GM23338 (cell line): ENCODE measurements at places on chromosomes 2 and 18.

DNA sequence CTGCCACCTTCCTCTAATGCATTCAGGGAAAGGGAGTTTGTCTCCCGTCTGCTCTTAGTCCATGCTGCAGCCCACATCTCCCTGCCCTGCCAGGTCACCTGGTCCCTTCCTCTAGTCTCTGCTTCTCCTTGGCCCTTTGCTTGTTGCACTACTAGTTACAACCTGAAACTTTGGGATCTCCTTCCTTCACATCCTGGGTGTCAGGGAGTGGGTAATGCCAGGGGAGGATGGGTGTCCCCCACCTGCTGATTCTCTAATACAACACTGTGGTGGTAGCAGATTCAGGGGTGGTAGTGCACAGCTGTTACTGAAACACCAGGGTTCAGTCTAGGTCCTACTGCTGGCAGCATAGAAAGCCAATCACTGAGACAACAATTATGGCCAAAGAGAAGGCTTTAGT, 31.2 kb upstream of the COX7A2L start:
- no peak for DNase-seq

DNA sequence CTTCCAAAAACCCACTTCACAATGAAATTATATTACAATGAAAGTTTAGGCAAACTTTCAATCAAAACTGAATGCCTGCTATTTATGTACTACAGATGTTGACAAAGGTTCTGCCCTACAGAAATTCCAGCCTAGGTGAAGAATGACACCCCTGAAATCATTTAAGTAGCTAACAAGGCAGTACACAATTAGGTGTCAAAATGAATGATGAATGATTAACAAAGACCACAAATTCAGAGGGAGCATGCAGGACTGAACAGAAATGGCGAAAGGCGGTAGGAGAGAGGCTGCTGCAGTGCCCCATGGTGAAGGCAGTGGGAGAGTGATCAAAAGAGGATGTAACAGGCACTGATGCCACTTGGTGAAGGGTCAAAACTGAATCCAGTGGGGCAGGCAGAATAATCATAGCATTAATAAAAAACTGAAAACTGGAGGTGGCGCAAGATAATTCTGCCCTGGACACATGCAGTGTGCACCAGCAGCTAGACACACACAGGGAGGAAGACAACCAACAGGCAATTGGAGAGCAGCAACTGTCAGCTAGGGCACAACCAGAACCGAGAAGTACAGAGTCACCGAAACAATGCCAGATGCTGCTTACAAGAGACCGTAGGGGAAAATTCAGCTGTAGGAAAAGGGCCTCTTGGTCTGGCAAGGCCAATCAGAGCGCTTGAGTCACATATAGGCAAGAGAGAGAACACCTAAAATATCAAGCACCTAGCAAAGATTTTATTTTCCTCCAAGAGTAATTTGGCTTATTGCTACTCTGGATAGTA, 4.5 kb downstream of the TMEM131 start:
- no peak for DNase-seq

GRCh38 chr2:38352336-38352735, 24.7 kb downstream of the ATL2 start:
- peak; percentile 4 for DNase-seq

- DNase-seq = peak; percentile 65
Measured at GRCh38 chr2:49044350-49045079, 109.8 kb downstream of the FSHR start.

- DNase-seq = no peak
Measured at GRCh38 chr2:16304876-16305590, 360.6 kb downstream of the CYRIA start.

- no peak for DNase-seq
Measured at GRCh38 chr2:197713271-197713670, 8.1 kb downstream of the MARS2 start.

- no peak for DNase-seq
Measured at GRCh38 chr2:235618039-235618438, 124.2 kb downstream of the AGAP1 start.

DNA sequence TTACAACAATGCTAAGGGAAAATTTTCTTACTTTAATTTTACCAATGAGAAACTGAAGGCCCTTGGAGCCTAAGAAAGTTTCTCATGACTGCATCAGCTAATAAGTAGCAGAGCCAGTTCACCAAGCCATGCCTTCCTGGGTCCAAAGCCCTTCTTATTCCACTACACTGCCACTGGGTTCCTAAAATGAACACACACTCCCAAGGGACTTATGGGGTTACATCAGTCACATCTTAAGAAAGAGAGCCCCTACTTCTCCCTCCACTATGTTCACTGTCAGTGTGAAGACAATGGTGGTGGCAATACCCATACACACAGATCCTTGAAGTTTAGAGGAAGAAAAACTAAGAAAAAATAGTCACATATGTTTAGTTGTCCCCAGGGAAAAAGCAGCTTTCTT, 20.6 kb downstream of the MBD2 start:
- DNase-seq = no peak

DNA sequence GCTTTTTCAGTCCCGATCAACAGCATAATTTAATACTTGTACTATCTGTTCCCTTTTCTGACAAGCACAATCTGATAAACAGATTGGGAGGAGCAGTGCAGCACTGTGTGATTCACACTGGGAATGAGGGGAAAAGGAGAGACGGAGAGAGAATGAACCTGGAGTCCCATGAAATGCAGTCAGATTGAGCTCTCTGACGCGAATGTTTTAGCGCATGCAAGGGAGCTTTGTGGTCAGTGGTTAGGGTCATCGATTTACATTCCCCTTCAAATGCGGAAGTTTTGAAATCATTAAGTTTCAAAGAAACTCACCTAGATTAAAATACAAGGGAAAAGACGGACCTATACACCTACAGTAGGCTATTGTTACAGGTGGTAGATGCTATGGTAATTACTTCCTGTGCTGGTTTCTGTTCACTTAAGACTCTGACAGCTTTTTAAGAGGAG, 99.6 kb downstream of the KCTD1 start:
- no peak for DNase-seq

DNA sequence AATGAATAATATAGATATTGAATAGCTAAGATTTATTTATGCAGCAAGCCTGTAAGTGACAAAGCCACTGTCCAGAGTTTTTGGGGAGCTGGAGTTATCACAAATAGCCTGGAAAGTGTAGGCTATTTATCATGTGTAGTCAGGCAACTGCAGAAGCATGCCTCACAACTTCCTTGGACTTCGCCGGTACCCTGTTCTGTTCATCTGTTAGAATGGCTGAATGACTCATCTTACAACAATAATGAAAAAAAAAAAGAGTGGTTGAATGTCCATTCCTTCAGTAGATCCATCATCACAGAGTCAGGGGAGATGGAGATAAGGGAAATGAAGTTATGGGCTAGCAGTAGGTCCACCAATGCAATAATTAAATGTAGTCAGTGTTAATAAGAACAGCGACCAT, 24.0 kb upstream of the ATP5MC3 start:
- no peak for DNase-seq

DNA sequence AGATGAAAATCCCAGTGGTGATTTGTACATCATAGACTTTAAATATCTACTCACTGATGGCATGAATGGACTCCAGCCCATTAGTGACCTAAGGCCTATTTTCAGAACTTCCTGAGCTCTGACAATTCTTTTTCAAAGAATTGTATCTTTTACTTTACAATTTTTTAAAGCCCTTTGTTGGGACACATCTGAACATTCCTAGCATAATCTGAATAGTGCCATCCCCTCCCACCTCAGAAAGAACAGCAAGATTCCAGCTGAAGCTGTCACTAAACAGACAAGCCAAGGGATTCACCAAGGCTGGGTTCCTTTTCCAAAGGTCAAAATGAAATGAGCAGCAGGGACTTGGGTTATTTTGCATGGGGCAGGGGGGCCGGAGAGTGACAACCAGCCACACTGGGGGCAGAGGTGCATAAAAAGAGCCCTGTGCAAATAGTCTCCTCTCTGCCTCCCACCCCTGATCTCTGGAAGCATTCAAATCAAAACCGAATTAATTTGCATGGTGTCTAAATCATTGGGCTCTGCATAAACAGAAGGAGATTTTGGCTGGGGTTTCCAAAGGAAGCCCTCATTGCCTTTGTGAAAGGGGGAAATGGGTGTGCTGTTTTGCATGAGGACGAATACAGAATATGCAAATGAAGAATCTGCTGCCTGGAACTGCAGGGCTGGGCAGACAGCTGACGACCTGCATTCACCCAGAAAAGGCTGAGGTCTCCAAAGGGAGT, 17.2 kb downstream of the EPHA4 start:
- DNase-seq = peak; percentile 63

DNA sequence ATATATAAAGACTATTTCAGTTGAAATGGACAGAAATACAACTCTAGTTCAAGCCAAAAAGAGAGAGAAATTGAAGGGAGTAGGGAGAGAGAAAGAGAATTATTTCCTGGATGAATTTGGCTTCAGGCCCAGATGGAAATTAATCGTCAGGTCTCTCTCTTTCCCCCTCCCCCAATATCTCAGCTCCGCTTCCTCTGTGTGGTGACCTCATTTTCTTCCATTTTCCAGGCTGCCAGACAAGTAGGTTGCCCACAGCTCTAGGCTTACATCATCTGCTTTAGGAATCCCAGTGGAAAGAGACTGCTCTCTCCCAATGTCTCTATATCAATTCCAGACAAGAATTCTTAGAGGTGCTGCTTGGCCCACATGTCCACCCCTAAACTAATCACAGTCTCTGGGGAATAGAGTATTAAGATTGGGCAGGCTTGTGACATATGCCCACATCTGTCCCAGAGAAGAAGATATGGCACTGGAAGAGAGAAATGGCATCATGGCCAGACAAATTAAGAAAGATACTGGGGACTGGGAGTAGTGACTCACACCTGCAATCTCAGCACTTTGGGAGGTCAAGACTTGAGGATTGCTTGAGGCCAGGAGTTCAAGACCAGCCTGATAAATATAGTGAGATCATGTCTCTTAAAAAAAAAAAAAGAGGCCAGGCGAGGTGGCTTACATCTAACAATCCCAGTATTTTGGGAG, 37.2 kb upstream of the CFAP36 start:
- DNase-seq = peak; percentile 34

- peak; percentile 35 for DNase-seq
Measured at GRCh38 chr2:229974266-229974665, 52.0 kb downstream of the FBXO36 start.

- DNase-seq = no peak
Measured at GRCh38 chr2:110099471-110100225, 16.0 kb downstream of the MALL start.

- no peak for DNase-seq
Measured at GRCh38 chr18:49081511-49082155, 130.9 kb upstream of the SMAD7 start.

DNA sequence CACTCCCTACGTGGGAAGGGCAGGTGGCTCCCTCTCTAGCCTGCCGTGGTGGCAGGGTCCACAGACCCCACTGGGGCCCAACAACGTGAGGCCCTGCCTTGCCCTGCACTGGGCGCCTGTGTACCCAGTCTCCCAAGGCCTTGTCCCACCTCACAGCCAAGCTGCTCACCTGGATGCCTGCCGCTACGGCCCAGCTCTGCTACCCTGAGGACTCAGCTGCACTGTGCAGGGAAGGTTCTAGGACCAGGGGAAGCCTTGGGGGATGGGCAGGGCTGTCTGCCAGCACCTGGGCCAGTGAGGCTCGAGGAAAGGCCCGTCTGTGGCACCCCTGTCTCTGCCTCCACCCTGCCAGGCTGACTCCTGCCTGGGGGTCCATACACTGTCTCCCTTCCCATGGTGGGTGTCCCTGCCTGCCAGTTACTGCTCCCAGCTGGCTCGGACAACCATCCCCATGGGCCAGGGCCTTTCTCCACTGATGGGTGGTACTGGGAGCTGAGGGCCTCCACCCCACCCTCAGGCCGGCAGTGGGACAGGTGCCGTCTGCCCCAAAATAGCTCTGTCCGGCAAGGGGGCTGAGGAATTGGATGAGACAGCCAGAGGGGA, 33.2 kb downstream of the HS6ST1 start:
- no peak for DNase-seq

GRCh38 chr2:159982270-159982669, 80.1 kb downstream of the PLA2R1 start:
- DNase-seq = no peak

- DNase-seq = peak; percentile 81
Measured at GRCh38 chr2:166127217-166128155, at the start of gene SCN1A. TSS of gene SCN1A (minus strand) at chr2:166128020. CDS start at chr2:166073621, 54,399 bp downstream.

DNA sequence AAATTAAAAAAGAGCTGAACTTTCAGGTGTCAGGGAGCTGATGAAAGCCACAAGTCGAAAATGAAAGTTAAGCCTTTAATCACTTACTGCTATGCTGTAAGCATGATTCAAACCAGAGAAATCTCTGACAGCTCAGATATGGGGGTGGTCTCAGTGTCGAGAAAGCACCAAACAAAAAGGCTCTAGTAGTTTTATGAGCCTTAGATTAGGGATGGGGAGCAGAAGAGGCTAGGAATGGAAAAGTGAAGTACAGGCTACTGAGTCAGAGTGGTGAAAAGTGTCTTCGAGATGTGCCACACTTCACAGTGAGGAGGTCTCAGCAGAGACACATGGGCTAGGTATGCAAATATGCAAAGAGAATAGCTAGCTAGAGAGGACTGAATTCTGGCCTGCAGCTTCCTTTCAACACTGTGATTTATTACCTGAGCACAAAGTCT, 482.2 kb downstream of the SPAG16 start:
- DNase-seq = no peak

DNA sequence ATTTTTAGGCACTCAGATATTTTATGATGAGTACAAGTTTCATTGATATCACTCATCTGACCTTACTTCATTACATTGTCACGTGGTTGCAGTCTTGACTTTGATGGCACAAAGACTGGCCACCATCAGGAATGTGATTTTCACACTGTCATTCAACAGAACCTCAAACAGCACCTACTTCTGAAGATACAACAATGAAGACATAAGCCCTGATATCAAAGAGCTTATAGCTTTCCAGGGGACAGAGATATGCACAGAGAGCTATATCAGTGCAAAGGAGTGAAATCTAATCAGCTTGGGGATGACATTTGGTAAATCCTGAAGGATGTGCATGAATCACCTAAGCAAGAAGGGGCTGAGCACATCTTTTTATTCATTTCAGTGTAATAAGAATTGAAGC, 72.3 kb downstream of the MEP1B start:
- DNase-seq = no peak

- no peak for DNase-seq
Measured at GRCh38 chr2:173148520-173148919, 72.9 kb downstream of the MAP3K20 start.
